Large intestine (tissue), 12 donors: ENCODE measurements at places on chromosomes 1 and 21. TPM values are rescaled to one million over a fixed set of nuclear protein-coding genes. Genes with fewer than 3 reads are reported as not detected.
A peak's percentile ranks its signal among the peaks of the same experiment; 100 is the strongest.

VTCN1 gene
- 0.04 TPM for polyA plus RNA-seq

GRCh38 chr1:53449693-53450092 is 9.5 kb upstream of the DMRTB1 start:
- no peak for DNase-seq

GRCh38 chr1:187605736-187606135 is 777.0 kb downstream of the PLA2G4A start:
- DNase-seq, result no peak

DNA sequence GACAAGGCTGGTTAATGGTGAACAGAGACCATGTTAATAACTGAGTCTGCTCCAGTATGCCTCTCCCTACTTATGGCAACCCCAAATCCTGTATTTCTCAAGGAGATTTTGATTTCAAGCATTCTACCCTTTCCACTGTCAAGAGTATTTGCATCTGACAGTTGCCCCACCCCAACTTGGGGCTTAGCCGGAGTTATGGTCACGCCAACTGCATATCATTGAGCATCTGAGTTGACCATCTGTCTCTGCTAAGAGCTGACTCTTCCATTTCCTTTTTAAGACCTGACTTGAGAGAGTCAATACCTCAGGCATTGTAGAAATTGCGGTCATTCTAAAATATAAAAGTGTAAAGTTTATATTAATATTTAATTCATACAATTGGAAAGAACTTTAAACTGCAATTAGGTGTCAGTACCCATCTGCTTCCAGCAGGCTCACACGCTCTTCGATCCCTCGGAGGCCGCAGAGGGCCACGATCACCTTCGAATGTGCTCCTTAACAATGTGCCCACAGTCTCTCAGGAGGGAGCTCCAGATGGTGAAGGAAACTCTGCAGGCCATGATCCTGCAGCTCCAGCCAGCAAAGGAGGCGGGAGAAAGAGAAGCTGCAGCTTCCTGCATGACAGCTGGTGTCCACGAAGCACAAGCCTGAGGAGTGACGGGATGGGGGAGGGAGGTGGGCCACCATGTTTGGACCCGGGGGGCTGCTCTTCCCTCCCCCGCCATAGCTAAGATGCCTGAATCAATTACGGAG is 409.8 kb downstream of the DISC1 start:
- no peak for DNase-seq

SERPINC1 gene
- polyA plus RNA-seq, result 0.54 TPM

DNA sequence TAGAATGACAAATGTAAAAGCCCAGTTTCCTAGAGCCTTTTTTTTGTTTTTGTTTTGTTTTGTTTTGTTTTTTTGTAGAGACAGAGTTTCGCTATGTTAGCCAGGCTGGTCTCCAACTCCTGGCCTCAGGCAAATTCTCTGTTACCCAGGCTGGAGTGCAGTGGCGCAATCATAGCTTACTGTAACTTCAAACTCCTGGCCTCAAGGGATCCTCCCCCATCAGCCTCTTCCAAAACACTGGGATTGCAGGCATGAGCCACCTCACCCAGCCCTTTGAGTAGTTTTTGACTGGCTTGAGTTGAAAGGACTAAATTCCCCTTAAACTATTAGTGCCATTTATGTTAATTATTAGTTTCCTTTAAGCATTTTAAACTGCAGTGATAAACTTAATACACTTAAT is 28.8 kb upstream of the ZBTB18 start:
- no peak for DNase-seq

- DNase-seq, result no peak
Measured at GRCh38 chr1:31580891-31581603, 4.7 kb downstream of the TINAGL1 start.

RIPK4 gene
- polyA plus RNA-seq, result 22.2 TPM

CYP4B1 gene
- polyA plus RNA-seq, result 2.3 TPM

SMIM12 gene
- 31.3 TPM for polyA plus RNA-seq

DNA sequence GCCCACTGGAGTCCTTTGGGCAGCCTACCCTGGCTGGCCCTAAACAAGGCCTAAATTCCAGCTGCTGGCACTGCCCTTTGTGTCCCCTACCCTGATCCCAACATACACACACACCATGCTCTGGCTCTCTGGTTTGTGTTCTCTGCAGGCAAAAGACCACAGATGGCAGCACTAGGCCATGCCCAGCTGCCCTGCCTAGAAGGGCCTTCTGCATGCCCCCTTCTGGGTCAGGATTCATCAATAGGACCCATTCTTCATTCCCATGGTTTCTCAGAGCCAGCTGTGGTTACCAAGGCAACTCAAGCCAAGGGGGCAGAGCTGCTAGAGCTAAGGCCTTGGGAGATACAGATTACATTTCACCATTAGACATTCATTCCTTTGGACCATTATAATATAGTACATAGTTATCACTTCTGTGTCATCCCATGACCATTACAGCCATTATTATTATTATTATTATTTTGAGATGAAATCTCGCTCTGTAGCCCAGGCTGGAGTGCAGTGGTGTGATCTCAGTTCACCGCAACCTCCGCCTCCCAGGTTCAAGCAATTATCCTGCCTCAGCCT is 17.5 kb downstream of the ASAP3 start:
- no peak for DNase-seq

DNA sequence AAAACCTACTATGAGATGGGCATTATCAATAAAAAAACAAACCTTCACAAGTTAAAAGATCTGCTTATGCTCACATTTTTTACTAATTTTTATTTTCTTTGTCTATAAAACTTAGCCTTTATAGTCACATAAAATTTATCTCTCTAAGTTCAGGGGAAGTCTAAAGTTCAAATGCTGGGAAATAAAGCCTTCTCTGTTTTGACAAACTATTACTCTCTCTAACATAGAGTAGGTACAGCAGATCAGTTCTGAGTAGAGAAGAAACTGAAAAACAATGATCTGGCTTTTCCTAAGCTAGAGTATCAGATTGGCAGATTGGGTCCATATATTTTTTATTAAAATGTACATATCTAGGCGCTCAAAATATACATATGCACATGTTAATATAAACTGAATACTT is 31.2 kb downstream of the C1orf141 start:
- DNase-seq, result peak; percentile 35

PGBD5 gene
- polyA plus RNA-seq, result 1.6 TPM
